ENCODE measurements at places on chromosomes 1 and 21.

DNA sequence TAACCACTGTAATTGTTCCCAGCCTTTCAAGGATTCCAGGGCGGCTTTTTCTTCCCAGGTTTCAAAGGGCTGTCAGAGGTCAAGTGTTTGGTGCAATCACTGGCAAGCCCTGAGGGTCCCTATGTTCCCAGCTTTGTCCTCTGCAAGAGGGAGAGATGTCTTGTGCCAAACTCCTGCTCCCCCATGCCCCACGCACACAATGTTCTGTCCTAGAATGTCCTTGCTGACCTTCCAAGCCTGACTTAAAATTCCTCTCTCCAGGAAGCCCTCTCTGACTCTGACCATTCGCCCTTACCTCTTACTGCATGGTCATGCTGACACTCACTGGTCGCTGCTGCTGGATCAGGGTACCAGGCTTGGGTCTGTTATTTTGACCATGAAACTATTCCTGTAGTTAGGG, 152.5 kb upstream of the KCND3 start:
- no peak for DNase-seq

DNA sequence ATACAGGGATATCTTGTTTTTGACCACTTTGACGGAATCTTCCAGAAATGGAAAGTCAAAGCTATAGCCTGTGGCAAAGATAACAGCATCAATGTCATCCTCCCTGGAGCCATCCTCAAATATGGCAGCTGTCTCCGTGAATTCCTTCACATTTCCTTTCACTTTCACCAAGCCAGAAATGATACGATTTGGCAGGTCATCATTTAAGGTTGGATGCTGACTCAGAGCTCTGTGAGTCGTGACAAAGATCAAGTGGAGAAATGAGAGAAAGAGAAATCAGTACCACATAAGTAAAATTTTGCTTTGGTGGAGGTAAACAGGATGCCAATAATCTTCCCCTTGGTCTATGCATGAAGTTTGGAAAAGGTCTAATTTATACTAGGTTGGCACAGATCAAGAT, 23.9 kb downstream of the FMO5 start:
- no peak for DNase-seq

GRCh38 chr1:109162626-109163025, 48.7 kb downstream of the ELAPOR1 start:
- no peak for DNase-seq

DNA sequence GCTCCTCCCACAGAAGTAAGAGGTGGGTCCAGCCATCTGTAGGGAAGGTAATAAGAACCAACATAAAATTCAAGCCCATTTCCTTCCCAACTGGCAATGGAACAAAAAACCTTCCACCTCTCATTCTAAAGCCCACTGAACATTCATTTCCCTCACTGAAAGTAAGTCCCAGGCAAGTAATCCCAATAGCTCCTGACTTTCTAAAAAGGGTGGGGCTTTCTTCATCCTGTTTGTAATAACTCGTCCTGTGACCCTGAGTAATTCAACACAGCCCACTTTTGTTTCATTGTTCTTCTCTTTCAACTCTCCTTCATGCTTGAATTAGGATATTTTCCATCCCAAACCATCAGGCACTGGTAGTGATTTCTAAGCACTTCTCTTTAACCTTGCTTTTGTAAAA, 74.9 kb downstream of the DAB1 start:
- DNase-seq = no peak

DNA sequence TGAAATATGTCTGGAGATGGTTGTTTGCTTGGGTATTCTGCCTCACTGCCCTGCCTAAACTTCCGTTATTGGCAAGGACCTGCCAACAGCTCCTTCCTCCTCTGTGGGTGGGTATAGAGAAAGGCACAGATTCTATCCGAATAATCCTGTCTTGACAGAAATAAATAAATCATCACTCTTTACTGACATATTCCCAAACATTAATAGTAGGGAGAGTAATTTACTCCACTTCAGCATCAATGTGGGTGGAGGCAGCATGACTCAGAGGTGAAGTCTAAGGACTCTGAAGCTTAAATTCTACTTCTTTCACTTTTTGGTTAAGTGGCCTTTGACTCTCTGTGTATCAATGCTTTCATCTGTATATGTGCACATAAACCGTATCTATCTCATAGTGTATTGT, 2.9 kb downstream of the CD84 start:
- DNase-seq = no peak

GRCh38 chr1:51310871-51311613, 19.3 kb downstream of the TTC39A start:
- no peak for DNase-seq

- DNase-seq = no peak
Observed at GRCh38 chr1:108817016-108817415, 39.9 kb downstream of the AKNAD1 start.

All from stimulated activated CD4-positive, alpha-beta T cell treated with anti-CD3 and anti-CD28 coated beads, Interleukin-1b, Interleukin-23, amount 100 ng/mL, for 1 hour (primary cell).